ENCODE measurements at places on chromosomes 4 and X. TPM values are rescaled to one million over a fixed set of nuclear protein-coding genes. Genes with fewer than 3 reads are reported as not detected.

The TRIM61 gene
- total RNA-seq, result 0.25 TPM

The TXK gene
- 58.0 TPM for total RNA-seq

The CLNK gene
- total RNA-seq, result 0.67 TPM

The CXCL5 gene
- 0.59 TPM for total RNA-seq

The PNPLA4 gene
- 2.8 TPM for total RNA-seq

The S100G gene
- not detected for total RNA-seq

The TBX22 gene
- not detected for total RNA-seq

The TEX11 gene
- total RNA-seq, result not detected

The NLGN4X gene
- not detected for total RNA-seq

The MCF2 gene
- total RNA-seq, result 0.27 TPM

The FRG1 gene
- total RNA-seq, result 71.9 TPM

The SMIM31 gene
- not detected for total RNA-seq

The NPY2R gene
- not detected for total RNA-seq

The ASB12 gene
- total RNA-seq, result not detected

The CLIC2 gene
- total RNA-seq, result 1.2 TPM

The KCTD8 gene
- not detected for total RNA-seq

The TENM3 gene
- total RNA-seq, result not detected

The TLR10 gene
- total RNA-seq, result 0.44 TPM

The SPANXD gene
- total RNA-seq, result not detected

The PABPC1L2B gene
- total RNA-seq, result not detected

The TKTL2 gene
- total RNA-seq, result not detected

The FAM241A gene
- 3.9 TPM for total RNA-seq

The ZFP92 gene
- 0.22 TPM for total RNA-seq

The LRP2BP gene
- 3.5 TPM for total RNA-seq

The DKK2 gene
- not detected for total RNA-seq

The FAT1 gene
- not detected for total RNA-seq

The EDNRA gene
- not detected for total RNA-seq

The GAGE12F gene
- not detected for total RNA-seq

The AKAP4 gene
- total RNA-seq, result not detected

The LUZP4 gene
- total RNA-seq, result not detected

The RBPJ gene
- total RNA-seq, result 88.4 TPM

The CDX4 gene
- total RNA-seq, result not detected

The VEGFC gene
- not detected for total RNA-seq

The POLN gene
- 4.9 TPM for total RNA-seq

The MTTP gene
- total RNA-seq, result not detected

The TLR1 gene
- total RNA-seq, result 9.8 TPM

The MMRN1 gene
- total RNA-seq, result 2.0 TPM

The NLRP2B gene
- total RNA-seq, result not detected

The MAGEB3 gene
- not detected for total RNA-seq

The DMD gene
- 2.8 TPM for total RNA-seq

The DMRTC1B gene
- 1.3 TPM for total RNA-seq

The SMAD1 gene
- total RNA-seq, result 3.7 TPM

The INPP4B gene
- 89.4 TPM for total RNA-seq

The SULT1B1 gene
- 4.4 TPM for total RNA-seq

The MAGEA9B gene
- total RNA-seq, result not detected

The TCEAL8 gene
- 16.8 TPM for total RNA-seq

The LAMP2 gene
- 27.1 TPM for total RNA-seq

The SPARCL1 gene
- not detected for total RNA-seq
